ENCODE measurements at places on chromosomes 11 and 22.

DNA sequence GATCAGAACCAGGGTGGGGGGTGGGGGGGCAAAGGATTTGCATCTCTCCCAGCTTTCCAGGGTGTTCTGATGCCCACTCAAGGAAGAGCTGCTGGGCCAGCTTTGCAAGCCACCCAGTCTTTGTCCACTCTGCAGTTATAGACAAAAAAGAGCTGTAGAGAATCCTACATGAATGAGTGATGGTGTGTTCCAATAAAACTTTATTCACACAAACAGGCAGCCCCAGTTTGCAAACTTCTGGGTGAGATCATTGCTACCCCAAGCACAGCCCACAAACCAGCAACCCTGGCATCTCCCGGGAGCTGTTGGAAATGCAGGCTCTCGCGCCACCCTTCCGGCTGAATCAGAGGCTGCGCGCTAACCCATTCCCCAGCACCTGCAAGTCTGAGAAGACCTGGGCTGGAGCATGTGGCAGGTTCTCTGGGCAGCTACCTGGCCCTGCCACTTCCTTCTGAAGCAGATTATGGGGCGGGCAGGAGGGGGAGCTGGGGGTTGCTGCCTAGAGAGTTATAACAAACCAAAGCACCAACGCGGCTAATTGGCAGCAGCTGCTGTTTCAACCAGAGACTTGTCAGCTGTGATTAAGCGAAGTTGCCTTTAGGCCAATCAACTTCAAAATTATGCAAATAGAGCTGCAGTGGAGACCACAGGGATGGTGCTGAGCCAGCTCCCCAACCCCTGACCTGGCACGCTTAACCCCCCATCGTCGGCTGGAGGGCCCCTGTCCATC is 3.8 kb upstream of the SHISAL1 start:
- no peak for DNase-seq

GRCh38 chr11:75565221-75565814 is 3.3 kb downstream of the SERPINH1 start:
- no peak for DNase-seq

- DNase-seq: no peak
Measured at GRCh38 chr11:68142028-68142412, 20.8 kb upstream of the CHKA start.

DNA sequence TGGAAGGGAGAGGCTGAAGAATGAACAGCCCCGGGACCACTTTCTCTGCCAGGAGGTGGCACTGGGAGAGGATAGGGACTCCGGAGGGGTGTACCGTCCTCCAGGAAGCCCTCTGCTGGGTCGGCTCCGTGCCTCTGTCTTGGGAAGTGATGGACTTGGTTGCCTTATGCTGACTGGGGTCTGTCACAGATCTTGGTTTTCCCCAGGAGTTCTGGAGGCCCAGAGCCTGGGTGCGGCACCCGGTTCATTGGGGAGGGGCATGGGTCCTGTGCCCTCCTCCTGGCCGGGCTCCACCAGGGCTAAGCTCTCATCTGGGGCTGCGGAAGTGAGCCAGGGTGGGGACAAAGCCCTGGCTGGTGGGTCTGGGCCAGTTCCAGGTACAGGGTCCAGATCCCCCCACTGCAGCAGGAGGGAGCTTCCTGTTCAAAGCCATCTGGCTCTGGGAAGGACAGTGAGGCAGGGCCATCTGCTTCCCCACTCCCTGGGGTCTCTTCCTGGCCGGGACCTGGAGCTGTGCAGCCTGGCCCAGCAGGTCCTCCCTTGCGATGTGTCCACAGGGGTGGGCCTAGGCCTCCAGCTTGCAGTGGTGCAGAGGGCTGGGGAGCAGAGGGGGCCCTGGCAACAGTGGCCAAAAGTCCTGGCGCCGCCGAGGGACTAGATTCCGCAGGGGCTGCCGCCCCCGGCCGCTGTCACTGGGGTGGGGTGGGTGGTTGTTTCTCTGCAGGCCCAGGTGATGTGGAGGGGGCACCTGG is 1.1 kb upstream of the AP2A2 start:
- no peak for DNase-seq

GRCh38 chr11:123519055-123519796 is 89.2 kb downstream of the GRAMD1B start:
- DNase-seq: no peak

DNA sequence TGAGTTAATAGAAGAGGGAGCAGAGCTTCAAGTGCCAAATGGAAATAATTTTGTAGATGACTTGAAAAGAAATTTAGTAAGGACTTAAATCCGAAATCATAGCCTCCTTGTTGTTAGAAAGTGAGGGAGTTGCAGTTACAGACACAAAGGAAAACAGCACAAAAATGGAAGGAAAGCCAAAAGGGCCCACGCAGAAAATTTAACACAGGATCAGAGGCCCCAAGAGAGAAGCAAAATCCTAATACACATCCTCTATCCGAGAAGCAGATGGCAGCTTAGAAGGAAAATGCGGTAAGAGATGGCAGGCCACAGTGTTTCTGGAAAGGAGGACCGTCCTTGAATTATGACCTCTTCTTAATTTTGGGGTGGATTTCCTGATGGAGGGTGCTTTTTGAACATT is 48.7 kb upstream of the SYT13 start:
- DNase-seq: no peak

GRCh38 chr11:16804104-16804947 is 65.9 kb downstream of the C11orf58 start:
- no peak for DNase-seq

- DNase-seq: no peak
Measured at GRCh38 chr11:61575886-61576861, 4.7 kb downstream of the SYT7 start.

DNA sequence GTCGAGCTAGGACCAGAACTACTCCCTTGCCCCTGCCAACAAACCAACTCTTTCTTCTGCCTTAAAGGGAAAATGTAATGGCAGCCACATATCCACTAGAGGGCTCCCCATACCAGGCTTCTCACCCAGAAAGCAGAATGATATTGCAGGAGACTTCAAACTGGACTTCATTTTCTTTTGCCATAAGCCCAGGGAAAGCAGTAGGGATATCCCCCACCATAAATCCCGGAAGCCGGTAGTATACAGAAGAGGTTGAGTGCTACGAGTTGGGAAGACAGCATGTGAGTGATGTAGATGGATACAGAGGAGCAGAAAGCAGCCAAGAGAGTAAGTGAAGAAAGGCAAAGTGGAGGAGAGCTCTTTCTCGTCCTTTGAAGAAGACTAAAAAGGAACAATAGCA is 12.1 kb downstream of the PLAAT5 start:
- peak; percentile 6 for DNase-seq

DNA sequence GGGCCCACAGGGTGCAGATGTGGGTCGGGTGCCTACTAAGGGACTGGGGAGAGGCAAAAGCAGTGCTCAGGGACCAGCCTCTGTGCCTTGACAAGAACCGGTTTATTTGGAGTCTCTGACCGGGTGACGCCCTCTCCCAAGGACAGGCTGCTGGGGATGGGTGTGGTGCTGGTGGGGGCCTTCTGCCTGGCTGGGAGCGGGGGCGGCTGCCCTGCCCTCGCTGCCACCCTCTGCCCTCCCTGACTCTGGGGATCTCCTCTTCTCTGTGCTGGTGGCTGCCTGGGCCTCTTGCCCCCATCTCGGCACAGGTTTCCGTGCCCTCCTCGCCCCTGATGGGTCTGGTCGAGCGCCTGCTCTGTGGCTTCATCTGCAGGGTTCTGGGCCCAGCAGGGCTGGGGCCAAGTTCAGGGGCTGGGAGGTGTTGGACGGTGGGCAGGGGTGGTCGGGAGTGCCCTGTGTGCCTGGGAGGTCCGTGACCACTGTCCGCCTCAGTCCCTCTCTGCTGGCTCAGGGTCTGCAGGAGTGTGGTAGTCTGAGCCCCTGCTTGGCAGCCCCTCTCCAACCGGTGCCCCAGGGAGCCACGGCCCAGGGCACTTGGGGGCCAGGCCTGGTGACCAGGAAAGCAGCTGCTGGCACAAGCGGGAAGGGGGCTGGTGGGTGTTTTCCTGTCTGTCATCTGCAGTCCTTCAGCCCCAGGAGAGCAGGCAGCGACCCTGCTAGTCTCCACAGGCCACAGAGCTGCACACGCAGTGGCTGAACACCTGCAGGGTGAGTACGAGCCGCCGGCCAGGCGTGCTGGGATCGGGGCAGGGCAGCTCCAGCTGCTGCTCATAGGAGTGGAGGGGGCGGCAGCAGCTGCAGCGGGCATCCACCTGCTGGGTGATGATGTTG is 23.5 kb downstream of the MUC6 start:
- DNase-seq: no peak

DNA sequence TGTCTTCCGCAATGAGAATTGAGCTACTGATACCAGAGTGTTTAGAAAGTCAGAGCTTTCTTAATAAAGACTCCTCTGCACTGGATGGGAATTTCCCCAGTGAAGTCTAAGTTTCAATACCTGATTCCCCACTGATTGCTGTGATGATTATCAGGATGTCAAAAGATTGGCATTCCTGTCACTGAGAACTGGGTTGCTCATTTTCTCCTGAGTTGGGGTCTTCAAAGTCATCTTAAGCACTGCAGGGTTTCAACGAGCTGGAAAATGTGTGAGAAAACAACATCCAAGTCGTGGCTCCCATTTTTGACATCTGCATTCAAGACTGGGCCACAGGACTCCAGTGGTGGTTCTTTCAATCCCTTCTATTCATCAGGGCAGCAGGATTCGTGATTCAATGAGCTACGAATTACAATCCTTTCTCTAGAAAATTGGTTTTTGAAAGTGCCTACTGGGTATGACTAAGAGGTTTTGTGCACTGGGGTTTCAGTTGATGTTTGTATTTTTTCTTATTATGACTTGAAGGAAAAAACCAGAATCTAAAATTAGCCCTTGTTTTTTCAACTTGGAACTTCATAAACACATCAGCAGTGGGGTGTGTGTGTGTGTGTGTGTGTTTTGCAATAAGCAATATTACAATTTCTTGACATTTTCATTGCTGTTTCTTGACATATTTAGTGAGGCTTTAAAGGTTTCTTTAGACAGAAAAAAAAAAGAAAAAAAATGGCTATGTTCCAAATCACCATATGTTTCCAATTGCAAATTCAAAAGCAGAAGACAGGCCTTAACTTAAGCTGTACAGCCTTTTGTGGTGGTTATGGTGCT is 233.0 kb downstream of the FAM76B start:
- no peak for DNase-seq

GRCh38 chr11:119615003-119615881 is 113.8 kb downstream of the NECTIN1 start:
- DNase-seq: no peak
